Putamen (tissue), 1 donor: ENCODE measurements at places on chromosomes 1 and 21.

DNA sequence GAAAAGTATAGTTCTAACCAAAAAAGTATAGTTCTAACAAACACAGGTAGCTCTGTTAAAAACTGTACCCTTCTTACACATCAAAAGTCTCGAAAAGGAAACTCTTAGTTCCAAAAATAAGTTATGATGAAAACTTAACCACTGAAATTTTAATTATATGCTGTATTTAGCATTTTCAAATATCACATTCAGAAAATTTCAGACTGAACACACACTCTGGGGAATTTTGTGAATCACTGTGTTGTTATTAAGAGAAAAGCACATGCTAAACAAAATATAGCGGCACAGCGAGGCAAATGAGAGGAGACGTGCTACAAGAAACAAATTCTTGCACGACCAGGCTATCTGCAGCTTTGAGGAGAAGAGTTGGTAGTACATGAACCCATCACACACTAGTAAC is 30.4 kb downstream of the VAV3 start:
- no peak for DNase-seq

- no peak for DNase-seq
These were observed 234.2 kb upstream of the FGGY start for GRCh38 chr1:59062743-59063142.

GRCh38 chr21:31405604-31406003 is 61.5 kb upstream of the TIAM1 start:
- no peak for DNase-seq

DNA sequence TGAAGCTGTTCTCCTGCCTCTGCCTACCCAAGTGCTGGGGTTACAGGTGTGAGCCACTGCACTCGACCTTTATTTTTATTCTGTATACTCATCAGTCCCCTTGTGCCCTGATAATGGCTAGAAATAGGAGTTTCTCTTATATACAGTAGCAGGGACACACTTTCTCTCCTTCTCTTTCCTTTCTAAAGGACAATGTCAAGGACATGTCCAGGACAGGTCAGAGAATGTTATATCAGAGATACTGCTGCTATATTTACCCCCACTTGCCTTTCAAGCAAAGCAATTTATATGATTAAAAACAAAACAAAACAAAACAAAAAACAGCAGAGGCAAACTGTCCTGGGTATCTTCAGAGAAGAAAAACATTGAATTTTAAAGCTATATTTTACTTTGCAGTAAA is 43.2 kb upstream of the LRIG2 start:
- no peak for DNase-seq
